ENCODE measurements at places on chromosomes 11 and 22.

- no peak for DNase-seq
Observed at GRCh38 chr11:65611028-65611757, 2.8 kb downstream of the MAP3K11 start.

DNA sequence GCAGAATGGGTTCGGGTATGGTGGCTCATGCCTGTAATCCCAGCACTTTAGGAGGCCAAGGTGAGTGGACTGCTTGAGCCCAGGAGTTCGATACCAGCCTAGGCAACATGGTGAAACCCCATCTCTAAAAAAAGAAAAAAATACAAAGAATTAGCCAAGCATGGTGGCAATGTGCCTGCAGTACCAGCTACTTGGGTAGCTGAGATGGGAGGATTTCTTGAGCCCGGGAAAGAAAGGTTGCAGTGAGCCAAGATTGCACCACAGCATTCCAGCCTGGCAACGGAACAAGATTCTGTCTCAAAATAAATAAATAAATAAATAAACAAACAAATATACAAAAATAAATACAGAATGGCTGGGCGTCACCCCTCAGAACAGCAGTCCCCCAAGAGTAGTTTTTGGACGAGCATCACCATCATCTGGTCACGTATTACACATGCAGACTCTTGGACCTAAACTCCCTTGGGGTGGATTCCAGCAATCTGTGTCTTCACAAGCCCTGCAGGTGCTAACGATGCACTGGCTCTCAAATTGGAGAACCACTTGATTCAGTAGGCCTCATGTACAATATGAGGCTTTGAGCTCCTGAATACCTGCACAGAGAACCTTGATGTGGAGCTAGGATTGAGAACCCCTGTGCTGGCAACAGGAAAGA lies 33.5 kb downstream of the CLMP start:
- no peak for DNase-seq

- no peak for DNase-seq
Observed at GRCh38 chr11:65356394-65356972, 1.9 kb downstream of the TIGD3 start.

- no peak for DNase-seq
Observed at GRCh38 chr11:102269927-102270326, 47.4 kb upstream of the BIRC3 start.

- DNase-seq = no peak
Observed at GRCh38 chr22:26894766-26895485, 237.5 kb downstream of the MIAT start.

- no peak for DNase-seq
Observed at GRCh38 chr22:28187612-28188011, 268.6 kb upstream of the PITPNB start.
